ENCODE measurements at places on chromosomes 6 and 20.

DNA sequence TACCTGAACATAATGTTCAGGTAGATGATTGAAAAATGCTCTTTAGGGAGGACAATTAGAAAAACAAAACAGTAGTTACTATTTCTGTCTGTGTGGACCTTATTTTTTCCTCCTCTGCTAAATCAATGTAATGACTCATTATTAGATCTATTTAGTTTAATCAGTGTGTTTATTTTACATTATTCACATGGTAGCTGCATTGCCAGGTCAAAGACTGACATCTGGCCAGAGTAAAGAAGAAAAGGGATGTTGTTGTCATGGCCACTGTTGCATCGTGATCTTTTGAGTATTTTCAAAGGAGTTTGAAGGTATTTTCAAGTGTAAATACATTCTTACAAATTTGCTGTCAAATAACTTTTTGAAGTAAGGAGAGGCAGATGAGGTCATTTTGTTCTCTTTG is 5.9 kb downstream of the CMTR1 start:
- no peak for DNase-seq

DNA sequence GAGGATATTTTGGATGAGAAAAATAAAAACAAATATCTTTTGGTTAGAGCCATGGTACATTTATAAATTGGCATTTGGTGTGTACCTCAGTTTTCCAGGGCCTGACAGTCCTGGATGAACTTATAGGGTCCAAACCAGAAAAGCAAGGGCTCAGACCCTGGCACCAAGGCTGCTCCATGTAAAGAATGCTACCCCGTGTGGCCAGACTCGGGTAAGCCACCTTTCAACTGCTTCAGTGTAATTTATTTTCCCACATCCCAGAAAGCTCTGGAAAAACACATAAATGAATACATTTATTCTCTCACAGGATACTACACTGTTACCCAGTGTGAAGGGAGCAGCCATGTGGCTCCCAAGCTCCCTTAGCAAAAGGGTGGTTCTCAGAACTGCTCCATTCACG is 13.8 kb downstream of the MRPL14 start:
- no peak for DNase-seq

- peak; percentile 5 for DNase-seq
Observed at GRCh38 chr20:20463933-20464374, 96.0 kb downstream of the INSM1 start.

GRCh38 chr6:44594481-44594880 is 207.0 kb downstream of the CDC5L start:
- no peak for DNase-seq

DNA sequence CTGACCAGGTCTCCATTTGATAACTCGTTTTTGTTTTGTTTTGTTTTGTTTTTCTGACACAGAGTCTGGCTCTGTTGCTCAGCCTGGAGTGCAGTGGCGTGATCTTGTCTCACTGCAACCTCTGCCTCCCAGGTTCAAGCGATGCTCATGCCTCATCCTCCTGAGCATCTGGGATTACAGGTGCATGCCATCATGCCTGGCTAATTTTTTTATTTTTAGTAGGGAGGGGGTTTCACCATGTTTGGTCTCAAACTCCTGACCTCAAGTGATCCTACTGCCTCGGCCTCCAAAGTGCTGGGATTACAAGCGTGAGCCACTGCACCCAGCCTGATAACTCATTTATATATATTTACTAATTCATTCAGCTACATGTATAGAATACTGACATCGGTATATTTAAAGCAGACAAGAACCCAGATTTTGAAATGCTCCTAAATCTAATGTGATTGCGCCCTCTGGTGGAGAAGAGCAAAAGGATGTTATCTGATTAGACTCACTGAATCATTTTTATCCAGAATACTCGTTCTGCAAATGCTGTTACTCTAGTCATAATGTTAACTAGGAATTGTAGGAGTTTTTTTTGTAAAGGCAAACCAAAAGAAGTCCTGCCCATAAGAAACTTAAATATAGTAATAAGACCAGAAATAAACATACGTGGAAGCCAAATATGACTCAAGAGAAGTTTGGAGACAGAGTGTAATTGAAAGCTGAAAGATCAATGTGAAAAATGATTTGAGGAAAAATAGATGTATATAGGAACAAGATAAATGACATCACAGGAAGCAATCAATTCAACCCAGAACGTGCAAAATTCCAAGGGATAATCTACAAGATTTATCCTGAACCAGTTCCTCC is 5.3 kb upstream of the COL12A1 start:
- peak; percentile 74 for DNase-seq

DNA sequence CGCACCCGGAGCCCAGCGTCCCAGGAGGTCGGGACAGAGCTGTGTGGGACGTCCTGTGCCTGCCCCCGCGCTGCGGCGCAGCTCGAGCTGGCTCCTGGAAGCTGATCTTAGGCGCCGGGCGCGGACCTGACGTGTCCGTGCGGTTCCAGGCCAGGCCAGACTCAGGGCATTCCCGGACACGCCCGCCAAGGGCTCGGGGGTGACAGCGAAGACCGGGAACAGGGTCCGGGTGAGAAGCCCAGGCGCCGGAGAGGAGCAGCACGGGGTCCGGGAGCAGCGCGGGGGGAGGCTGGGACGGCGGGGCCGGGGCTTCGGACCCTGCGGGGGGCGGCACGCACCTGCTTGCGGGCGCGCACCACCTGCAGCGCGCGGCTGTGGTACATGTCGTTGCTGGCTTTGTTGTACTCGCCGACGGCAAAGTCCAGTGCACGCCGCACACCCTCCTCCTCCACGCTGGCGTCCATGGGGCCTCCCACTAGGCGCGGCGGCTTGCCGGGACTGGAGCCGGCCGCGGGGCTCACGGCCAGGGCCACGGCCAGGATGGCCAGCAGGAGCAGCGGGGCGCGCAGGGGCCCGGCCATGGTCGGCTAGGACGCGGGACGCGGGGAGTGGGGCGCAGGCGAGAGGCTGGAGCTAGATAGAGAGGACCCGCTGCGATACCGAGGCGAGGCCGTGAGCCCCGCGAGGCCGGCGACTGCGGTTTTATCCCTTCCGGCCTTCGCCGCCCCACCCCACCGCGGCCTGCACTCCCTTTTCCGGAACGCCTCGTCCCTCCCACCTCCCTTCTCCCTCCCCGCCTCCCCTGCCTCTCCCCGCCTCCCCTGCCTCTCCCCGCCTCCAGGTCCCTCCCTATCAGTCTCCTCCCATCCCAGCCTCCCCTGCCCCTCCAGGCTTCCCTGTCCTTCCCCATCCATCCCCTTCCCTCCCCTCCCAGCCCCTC is at the start of gene CST3:
CST3 (minus strand) TSS at position 674 of the 940 bp plus-strand sequence; CDS start at position 581, 93 bp downstream.
- peak; percentile 81 for DNase-seq

DNA sequence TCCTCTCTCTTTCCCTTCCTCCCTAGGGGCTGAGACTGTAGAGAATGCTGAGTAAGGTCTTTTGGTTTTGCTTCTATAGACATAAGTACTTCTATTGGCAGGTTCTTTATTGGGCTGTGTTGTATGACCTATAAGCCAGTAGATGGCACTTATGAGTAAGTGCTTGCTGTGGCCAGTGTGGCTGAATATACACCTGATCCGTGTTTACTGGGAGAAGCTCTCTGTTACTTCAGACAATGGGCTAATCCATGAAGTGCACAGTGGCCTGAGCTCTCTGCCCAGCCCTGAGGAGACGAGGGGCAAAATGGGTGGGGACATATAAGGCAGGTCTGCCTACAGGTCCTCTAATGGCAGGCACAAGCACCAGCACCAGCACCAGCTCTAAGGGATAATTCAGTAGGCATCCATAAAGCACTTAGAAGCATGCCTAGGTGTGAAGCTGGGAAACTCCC is 610.3 kb downstream of the RNF144B start:
- DNase-seq = peak; percentile 35

GRCh38 chr6:129936329-129937165 is 75.4 kb upstream of the TMEM244 start:
- DNase-seq = peak; percentile 70

- no peak for DNase-seq
Observed at GRCh38 chr6:169774347-169774746, 22.9 kb downstream of the ERMARD start.

DNA sequence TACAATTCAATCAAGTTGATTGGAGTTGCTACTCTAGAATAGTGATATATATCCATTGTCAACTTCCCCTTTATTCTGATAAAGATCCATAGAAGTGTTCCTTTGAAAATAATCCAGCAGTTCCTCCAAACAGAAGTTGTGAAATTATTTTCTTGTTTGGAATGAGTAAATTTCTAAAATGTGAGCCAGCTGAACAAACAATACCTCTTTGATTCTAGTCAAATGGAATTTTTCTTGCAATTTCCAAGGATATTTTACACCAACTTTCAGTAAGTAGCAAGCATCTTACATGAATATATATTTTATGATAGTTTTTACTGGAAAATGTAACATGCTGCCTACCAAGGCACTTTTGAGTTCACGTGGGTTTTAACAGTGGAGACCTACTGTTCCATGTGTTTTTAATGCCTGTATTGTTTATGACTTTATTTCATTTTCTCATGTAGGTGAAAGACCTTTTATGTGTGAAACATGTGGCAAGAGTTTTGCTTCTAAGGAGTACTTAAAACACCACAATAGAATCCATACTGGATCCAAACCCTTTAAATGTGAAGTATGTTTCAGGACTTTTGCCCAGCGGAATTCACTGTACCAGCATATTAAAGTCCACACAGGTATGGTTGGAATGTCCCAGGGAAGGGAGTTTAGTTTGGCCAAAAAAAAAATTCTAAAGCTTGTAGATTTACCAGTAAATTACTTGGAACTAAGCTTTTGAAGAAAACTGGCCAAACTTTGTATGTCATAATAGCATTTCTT is 6.5 kb downstream of the GZF1 start:
- no peak for DNase-seq

- DNase-seq = peak; percentile 89
Observed at GRCh38 chr6:80767808-80768207, 661.3 kb downstream of the BCKDHB start.

GRCh38 chr20:54649511-54649962 is 174.1 kb downstream of the DOK5 start:
- DNase-seq = peak; percentile 75

DNA sequence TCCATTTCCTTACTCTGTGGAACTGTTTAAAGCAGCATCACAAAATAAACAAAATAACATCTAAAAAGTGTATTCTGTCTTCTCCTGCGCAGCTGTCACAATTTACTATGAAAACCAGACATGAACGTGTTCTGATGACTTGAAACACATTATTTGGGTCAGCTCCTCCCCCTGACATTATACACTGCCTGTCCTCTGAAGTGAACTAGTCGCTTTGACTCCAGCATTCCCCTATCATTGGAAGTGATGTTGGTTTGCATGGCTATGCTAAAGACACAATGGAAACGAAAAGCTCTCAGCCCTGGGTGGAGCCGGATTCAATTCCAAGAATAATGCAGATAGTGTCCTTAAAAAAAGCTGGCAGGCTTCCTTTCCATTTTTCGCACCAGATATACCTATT is 125.9 kb downstream of the FYN start:
- no peak for DNase-seq

Measured in fibroblast of skin of right quadriceps (primary cell).